ENCODE measurements at places on chromosomes 4 and X. TPM values are rescaled to one million over a fixed set of nuclear protein-coding genes. Genes with fewer than 3 reads are reported as not detected.
A peak's percentile ranks its signal among the peaks of the same experiment; 100 is the strongest.

GRCh38 chr4:173264245-173264644 lies 69.9 kb downstream of the HMGB2 start:
- DNase-seq: no peak

DNA sequence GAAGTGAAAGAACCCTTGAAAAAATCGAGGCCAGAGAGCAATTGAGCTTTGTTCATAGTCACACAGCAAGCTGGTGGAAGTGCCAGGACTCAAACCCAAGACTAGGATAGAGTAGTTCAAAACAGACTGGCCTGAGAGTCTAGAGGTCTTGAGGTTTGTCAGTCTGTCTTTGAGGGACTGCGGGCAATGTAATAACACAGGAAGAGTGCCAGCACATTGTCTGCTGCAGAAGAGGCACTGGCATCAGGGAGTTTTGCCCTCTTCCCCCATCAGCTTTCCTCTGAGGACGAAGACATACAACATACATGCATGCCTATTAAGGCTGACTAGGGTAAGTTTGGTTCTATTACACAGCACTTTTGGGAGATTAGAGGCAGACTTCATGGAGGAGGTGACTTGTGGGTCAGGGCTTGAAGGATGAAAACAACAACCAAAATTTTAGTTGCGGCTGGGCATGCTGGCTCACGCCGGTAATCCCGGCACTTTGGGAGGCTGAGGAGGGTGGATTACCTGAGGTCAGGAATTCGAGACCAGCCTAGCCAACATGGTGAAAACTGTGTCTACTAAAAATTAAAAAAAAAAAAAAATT lies 64.1 kb upstream of the LAS1L start:
- no peak for DNase-seq

DNA sequence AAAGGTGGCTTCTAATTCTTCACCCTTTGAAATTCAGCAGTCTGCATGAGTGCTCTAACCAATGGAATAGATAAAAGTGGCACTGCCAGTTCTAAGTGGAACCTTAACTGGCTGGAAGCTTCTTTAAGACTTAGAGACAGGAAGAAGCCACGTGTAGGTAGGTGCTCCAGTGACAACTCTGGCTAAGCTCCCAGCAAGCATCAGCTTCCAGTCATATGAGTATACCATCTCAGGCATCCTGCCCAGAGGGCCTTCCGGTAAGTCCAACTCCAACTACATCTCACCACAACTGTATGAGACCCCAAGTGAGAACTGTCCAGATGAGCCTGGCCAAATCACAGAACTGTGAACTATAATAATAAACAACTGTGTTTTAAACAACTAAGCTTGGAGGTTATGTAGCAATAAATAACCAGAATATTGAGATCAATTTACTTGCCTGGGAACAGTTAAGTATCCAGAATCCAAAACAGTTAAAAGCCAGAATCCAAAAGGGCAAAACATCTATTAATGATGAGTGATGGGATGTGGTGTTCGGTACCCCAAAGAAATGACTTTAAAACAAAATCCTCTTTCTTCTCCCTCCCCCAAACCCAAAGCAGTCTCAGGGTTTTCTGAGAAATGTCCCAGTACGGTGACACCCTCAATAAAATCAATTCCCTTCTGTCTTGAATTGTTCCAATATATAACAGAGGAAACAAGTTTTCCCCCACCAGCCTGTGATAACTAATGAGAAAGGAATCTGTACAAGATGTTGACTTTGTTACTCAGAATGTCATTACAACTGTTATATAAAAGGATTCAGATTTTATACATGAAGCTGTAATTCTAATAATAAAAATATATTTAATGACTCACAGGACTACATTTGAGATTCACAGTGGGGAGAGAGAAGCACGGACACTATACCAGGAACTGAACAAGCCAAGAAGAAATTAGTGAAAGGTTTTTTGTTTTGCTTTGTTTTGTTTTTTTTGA lies 4.2 kb downstream of the TSPAN5 start:
- no peak for DNase-seq

GRCh38 chr4:181710143-181710542 lies 533.1 kb upstream of the TENM3 start:
- DNase-seq: no peak

The RBM46 gene
- total RNA-seq: 0.31 TPM

DNA sequence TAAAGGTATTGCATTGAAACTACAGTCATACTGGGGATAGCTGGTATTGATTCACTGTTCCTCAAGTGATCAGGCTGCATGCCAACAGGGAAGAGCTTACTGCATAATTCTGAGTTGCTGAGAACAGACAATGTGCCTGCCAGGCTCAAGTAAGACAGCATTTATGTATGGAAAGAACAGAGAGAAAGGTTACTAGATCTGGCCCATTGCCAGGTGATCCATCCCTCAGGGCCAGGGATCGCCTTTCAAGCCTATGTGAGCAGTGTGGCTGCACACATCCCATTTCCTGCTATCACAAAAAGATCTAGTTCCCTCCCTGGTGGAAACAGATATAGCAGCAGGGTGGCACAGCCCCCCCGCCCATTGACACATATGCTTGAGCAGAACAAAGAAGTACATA lies 254.0 kb downstream of the TMA16 start:
- no peak for DNase-seq

DNA sequence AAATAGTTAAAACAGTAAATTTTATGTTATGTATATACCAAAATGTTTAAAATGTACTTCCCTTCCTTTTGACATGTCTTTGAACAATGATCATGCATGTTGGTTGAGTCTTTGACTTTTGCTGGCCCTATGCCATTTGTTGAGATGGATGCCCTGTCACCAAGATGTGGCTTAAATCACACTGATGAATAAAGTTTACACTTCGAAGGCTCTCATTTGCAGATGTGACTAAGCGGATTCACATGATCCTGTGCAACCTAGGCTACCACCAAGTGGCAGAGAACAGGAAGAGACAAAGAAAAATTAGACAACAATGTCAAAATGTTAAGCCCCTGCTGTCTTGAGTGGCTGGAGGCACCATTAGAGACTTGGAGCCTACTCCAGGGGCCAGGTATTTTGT lies 139.9 kb downstream of the RAB28 start:
- no peak for DNase-seq

- no peak for DNase-seq
Measured at GRCh38 chr4:8006471-8006870, 66.8 kb upstream of the AFAP1 start.

- no peak for DNase-seq
Measured at GRCh38 chrX:2652106-2652505, 39.0 kb upstream of the CD99 start.

DNA sequence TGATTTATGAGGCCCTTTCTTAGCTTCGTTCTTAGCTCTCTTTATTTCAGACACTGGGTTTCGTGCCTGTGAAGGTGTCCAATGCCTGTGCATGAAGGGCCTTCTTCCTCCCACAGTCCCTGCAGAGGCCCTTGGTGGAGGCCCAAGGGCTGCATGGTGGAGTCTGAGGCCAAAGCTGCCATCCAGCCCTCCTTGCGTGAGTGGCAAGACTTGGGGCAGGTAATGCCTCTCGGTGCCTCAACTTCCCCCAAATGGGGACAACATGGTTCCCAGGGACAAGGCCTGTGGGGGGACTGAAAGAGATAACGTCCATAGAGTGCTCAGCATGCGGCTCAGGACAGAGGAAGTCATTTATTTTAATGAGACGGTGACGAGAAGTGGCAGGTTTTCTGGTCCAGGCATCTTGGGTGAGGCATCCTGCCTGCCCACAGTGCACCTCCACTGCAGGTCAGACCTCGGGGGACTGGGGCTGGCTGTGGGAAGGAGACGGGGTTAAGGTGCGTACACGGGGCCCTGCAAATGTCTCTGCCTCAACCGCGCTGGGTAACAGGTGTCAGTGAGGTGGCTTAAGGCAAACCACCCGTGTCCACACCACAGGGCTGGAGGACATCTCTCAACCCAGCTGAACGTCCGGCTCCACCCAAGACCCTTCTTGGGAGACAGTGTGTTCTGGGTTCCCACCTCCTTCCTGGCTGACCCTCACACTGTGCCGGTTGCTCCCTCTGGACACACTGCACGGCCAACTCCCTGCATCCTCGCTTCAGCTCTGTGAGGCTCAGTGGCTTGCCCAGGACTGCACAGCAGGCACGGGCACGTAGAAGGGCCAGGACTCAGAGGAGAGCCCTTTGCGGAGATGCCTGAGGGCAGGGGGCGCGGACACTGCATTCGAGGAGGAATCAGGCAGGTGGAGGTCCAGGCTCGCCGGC lies 50.5 kb downstream of the PSAPL1 start:
- no peak for DNase-seq

DNA sequence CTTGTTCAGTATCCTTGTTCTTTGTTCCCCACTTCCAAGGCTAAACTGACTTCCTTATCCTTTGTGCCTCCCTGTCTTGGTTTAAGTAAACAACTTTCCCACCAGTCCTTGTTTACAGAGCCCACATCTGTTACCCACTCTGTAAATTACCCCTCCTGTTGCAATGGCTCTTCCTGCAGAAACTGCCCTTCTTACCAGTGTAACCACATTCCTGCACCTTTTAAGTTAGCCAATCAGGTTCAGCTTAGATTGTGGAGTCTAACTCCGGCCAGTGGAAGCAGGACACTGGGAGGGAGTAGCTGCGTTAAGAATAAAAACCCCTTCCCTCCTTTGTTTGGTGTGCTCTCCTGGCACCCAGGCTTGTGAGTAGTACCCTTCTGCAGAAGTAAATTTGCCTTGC lies 360.9 kb downstream of the PRDM5 start:
- DNase-seq: no peak

DNA sequence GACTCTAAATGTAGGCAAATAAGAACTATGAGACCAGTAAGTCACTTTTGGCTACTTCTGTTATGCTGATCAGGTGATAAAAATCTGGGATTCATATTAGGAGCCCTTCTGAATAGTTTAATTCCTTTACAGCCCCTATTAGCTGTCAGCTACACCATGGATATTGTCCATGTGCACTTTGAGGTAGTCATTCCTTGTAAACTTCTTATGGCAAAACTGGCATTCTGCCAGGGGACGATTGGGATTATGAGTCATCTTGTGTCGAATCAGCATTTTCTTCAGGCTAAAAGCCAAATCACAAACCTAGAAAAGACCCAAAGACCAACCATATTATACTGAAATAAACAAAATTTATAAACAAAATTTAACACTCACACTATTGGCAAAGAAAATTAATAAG lies 227.6 kb downstream of the PRDM5 start:
- no peak for DNase-seq

GRCh38 chrX:18937173-18937572 lies 46.7 kb downstream of the PHKA2 start:
- DNase-seq: no peak

DNA sequence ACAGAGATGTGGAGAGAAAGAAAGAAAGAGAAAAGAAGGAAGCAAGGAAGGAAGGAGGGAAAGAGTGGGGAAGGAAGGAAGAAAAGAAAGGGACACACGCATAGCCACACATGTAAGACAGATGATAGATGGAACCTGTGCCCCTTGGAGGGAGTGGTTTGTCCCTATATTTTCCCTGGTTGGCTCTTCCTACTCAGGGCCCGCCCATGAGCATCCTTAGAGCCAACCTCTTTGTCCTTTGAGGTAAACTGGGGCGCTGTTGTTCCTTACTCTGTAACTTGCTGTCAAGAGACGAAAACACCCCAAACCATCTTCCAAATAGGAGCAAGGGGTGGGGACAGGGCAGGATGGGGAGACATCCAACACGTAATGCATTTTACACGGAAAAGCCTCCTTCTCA lies 220.9 kb downstream of the MAML3 start:
- DNase-seq: no peak

- DNase-seq: no peak
Measured at GRCh38 chrX:79138658-79139241, 5.7 kb upstream of the GPR174 start.

- no peak for DNase-seq
Measured at GRCh38 chrX:153866302-153867019, 19.5 kb downstream of the L1CAM start.

GRCh38 chrX:38798956-38799355 lies 2.3 kb upstream of the MID1IP1 start:
- DNase-seq: no peak

GRCh38 chr4:148692242-148692641 lies 250.0 kb upstream of the NR3C2 start:
- DNase-seq: no peak

The HERC6 gene
- total RNA-seq: 4.1 TPM

DNA sequence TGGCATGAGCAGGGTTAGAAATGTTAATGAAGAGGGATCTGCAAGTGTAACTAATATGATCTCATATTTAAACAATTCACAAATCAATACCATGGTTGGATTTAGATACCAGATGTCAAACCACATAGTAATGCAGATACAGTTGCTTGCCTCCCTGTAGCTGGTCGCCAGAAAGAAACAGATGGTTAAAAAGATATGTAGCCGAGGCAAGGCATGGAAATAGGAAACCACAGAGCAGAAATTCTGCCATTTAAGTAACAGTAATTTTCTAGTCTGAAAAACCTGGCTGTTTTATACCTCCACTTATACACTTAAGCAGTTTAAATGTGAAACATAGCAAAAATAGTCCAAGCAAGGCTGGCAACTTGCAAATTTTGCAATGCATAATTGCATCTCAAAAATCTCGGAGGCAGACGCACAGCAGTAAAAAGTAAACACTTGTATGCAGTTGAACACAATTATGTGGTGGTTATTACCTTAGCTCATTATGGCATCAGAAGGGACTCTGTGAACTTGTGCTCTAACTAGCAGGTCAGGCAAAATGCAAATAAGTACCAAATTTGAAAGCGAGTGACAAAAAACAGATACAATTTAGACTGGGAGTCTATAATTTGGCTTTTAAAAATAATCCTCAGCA lies 126.8 kb downstream of the NAA11 start:
- DNase-seq: no peak

The C1GALT1C1 gene
- 16.2 TPM for total RNA-seq

DNA sequence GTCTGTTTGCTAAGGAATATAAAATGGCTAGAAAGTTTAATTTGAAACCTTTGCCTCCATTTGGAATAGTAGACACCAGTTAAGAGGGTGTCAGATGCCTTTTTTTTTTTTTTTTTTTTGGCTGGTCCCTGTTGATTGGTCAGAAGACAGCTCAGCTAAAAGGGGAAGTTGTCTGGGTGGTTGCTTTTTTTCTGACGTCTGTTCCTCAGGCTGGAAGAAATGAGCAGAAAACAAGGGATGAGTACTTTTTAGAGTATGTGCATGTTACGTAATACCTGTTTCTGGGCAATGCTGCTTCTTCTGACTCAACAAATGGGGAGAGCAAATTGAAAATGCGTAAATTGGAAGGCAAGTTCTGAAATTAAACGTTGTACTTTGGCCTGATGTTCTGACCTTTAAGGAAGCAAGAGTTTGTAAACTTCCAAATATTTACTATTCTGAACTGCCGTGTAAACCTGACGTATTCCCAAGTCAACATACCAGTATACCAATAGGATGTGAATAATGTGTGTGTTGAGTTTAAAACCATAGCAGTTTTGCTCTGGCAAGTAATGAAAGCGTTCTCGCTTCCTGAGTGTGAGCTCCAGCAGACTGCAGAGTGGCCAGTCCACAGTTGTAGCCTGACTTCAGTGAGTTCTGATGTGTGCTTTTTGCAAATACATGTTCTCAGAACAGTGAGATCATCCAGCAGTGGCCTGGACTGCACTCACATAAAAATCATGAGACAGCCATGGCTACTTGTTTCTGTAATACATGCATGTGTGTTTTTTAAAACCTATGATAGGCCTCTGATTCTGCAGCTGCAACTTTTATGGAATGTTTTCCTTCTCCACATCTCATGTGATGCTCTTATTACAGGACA lies 1.7 kb downstream of the SAT1 start:
- no peak for DNase-seq

- peak; percentile 4 for DNase-seq
Measured at GRCh38 chr4:112234952-112235609, 3.5 kb downstream of the AP1AR start.

- DNase-seq: no peak
Measured at GRCh38 chr4:3470244-3471097, 7.4 kb downstream of the DOK7 start.

Measured in occipital lobe (tissue), 3 donors.